ENCODE measurements at places on chromosomes 16 and 17.

GRCh38 chr16:9199311-9199710 lies 107.9 kb downstream of the HAPSTR1 start:
- no peak for DNase-seq

- no peak for DNase-seq
Observed at GRCh38 chr16:10817963-10818941, at the start of gene TVP23A. TVP23A (minus strand) TSS chr16:10818794; CDS start chr16:10818493, 301 bp downstream.

GRCh38 chr17:1454541-1454940 lies 1.5 kb downstream of the CRK start:
- no peak for DNase-seq

DNA sequence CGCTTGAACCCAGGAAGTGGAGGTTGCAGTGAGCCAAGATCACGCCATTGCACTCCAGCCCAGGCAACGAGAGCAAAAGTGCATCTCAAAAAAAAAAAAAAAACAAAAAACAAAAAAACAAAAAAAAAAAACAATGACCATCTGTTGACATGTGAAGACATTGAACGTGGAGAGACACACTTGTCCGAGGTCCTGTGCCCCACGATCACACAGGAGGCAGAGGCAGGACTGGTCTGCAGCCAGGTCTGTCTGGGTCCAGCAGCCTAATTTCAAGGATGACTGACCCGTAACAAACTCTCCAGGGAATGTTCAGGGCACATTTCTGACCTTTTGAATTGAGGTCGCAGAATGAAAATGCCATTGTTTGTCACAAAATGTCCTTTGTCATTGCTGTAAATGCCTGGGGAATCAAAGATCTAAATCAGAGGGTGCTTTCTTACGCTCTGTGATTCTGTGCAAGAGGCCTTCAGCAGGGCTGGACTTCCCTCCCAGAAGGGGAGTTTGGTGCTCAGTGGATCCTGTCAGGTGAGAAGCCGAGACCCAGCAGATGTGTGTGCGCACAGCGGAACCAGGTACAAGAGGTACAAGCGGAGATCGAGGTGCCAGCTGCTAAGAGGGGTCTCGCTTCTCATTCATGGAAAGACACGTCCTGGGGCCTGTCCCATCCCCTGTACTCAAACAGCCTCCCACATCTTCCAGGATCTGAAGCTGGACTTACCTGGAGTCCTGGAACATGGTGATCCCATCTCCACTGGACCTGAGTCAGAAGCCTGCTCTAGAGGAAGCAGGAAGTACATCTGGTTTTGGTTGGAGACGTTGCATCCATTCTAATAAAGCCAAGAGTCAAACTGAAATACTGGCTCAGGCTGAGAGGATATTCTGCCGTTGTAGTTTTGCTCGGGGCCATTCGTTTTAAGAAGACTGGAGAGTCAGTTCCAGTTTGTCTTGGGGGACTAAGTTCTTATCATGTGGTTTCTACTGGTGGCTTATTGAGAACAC lies 95.8 kb downstream of the IRF8 start:
- no peak for DNase-seq

DNA sequence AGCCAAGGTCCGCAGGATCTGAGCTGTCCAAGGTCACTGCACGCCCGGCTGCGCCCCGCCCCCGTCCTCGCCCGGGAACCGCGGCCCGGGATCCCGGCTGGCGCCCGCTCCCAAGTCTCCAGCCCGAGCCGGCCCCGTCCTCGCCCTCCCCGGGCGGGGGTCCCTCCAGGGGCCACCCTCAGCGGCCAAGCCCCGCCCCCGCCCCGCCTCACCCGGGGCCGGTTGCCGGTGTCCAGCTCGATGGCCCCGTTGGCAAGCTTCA lies 216 bp downstream of the VPS9D1 start:
- DNase-seq: no peak

DNA sequence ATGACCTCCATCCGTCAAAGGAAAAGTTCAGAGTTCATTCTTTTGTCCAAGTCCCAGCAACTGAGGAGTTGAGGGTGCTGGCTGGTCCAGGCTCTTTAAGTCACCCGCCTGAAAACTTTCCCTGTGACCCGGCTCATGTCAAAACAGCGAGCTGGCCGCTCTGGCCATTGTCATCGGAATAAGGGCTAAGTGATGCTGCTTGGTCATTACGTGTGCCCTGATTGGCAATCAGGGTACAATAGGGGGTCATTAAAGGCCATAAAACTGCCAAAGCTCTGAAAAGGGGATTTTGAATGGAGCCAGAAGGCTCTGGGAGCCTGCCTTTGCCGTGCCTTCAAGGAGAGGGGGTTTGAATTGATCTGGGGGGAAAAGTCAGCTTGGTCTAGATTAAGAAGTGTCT lies 88.5 kb upstream of the IRX3 start:
- DNase-seq: no peak

- no peak for DNase-seq
Observed at GRCh38 chr17:38418062-38418692, 10.1 kb upstream of the ARHGAP23 start.

DNA sequence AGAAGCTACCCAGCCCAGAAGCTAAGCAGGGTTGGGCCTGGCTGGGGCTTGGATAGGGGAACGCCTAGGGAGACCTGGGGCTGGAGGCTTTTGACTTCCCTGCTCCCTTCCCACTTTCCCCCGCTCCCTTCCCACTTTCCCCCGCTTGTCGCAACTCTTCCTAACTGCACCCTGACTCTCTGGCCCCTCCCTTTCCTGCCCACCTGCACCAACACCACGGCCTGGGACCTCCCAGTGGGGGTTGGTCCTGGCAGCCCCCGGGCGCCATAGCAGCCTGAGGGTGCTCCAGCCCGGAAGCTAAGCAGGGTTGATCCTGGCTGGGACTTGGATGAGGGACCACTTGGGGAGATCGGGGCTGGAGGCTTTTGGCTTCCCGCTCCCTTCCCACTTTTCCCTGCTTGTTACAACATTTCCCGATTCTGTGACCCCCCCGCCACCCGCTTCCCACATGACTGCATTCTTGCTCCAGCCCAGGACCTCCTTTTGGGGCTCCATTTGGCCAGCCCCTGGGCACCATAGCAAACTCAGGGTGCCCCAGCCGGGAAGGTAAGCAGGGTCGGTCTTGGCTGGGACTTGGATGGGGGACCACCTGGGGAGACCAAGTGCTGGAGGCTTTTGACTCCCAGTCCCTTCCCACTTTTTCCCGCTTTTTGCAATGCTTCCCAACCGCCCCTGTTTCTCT lies 2287.0 kb downstream of the TP53TG3F start:
- no peak for DNase-seq

DNA sequence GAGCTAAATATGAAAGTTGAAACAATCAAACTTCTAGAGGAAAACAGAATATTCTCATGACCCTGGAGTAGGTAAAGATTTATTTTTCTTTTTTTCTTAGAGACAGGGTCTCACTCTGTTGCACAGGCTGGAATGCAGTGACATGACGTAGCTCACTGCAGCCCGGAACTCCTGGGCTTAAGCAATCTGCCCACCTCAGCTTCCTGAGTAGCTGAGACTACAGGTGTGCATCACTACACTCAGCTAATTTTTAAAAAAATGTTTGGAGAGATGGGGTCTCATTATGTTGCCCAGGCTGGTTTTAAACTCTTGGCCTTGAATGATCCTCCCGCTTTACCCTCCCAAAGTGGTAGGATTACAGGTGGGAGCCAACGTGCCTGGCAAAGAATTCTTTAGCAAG lies 15.5 kb downstream of the IKZF3 start:
- DNase-seq: no peak

DNA sequence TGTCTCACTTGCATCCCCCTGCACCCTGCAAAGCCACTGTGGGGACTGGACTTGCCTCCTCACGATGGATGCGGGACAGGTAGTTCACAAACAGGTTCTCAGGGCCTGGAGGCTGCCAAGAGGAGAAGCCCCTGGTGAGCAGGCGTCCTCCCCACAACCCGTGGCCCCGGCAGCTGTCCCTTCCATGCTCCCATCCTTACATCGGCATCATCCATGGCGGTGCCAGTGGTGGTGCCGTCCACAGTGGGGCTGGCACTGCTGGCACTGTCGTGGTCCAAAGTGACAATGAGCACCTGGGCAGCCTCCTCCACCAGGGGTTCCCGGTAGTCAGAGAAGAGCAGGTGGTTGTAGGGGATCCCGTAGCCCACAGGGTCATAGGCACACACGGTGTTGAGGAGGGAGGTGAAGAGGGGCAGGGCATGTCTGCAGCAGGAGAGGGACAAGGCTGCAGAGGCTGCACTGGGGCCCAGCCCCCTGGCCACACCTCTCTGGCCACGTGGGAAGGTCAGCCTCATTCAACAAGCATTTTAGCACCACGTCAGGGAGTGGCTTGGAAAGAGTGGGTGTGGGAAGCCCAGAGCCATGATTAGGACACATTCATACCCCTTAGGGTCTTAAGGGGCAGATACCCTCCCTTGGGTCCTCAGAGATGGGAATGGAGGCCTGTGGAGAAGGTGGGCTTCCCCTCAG lies 12.6 kb downstream of the HID1 start:
- no peak for DNase-seq

- no peak for DNase-seq
Observed at GRCh38 chr16:27847030-27847550, 216.4 kb downstream of the GSG1L start.

- no peak for DNase-seq
Observed at GRCh38 chr17:9259419-9259818, 238.1 kb downstream of the NTN1 start.

GRCh38 chr17:12664894-12665262 lies 812 bp upstream of the MYOCD start:
- DNase-seq: no peak

GRCh38 chr16:85645021-85645589 lies 32.0 kb downstream of the GSE1 start:
- DNase-seq: no peak

GRCh38 chr17:77049440-77049839 lies 91.3 kb upstream of the SEC14L1 start:
- DNase-seq: no peak

DNA sequence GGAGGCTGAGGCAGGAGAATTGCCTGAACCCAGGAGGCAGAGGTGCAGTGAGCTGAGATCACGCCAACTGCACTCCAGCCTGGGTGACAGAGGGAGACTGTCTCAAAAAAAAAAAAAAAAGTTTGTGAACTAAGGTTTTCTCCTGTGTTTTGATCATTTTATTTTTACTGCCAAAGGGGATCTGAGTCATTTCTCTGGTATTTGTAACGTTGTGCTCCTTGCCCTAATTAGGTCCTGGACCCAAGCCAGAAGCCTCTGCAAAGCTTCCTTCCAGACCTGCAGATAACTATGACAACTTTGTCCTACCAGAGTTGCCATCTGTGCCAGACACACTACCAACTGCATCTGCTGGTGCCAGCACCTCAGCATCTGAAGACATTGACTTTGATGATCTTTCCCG lies 32.1 kb downstream of the IST1 start:
- DNase-seq: no peak

GRCh38 chr17:1566505-1567199 lies 4.1 kb upstream of the PITPNA start:
- no peak for DNase-seq

- DNase-seq: no peak
Observed at GRCh38 chr16:63223851-63224250, 1187.6 kb upstream of the CDH8 start.

GRCh38 chr16:887846-888245 lies 82.9 kb downstream of the LMF1 start:
- no peak for DNase-seq

DNA sequence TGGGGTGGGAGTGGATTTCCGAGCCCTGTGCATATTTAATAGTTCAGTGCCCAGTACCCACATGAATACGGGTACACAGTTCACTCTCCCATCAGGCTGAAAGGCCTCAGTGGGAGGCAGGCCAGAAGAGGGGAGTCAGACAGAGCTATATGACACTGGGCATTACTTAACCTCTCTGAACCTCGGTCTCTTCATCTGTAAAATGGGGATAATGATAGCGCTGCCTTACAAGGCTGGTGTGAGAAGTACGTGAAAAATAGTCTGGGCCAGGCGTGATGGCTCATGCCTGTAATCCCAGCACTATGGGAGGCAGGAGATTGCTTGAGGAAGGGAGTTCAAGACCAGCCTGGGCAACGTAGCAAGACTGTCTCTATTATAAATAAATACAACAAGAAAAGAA lies 3.6 kb downstream of the GPRC5B start:
- no peak for DNase-seq

- DNase-seq: no peak
Observed at GRCh38 chr17:76161619-76162266, 20.7 kb upstream of the FOXJ1 start.

- DNase-seq: no peak
Observed at GRCh38 chr16:81491541-81492188, 47.1 kb downstream of the CMIP start.

GRCh38 chr16:17775061-17775460 lies 304.3 kb upstream of the XYLT1 start:
- DNase-seq: no peak

DNA sequence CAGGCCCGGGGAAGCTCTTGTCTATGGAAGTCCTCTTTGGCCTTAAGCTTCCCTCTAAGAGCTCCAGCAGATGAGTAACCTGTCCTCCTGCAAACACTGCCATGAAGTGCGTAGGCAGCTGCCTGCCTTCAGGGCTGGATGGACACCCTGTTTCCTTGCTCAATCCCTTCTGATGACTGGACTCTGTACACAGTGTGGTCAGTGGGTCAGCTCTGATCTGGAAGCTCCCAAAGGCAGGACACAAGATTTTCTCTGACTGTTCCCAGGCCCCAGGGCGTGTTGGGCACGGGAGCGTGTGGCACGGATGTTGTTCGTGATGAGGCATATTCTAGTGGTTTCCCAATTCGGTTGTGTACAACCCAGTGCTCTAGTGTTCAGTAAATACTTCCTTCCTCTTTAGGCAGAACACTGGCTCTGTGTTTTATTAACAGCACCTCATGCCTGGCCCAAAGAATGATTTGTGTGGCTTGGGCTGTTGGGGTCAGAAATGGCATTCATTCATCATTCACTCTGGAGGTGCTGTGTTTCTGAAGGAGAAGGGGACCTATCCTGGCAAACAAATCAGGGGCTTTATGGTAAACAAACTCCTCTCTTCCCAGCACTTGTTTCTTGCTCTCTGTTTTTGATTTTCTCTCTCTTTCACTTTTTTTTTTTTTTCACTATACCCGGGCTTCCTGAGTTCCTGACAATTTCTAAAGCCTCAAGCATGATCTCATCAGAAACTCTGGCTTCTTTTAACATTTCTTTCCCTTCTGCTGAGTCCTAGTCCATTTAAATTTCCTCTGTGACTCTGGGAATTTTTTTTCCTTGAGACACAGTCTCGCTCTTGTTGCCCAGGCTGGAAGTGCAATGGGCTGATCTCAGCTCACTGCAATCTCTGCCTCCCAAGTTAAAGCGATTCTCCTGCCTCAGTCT lies 12.0 kb upstream of the RNF157 start:
- no peak for DNase-seq

DNA sequence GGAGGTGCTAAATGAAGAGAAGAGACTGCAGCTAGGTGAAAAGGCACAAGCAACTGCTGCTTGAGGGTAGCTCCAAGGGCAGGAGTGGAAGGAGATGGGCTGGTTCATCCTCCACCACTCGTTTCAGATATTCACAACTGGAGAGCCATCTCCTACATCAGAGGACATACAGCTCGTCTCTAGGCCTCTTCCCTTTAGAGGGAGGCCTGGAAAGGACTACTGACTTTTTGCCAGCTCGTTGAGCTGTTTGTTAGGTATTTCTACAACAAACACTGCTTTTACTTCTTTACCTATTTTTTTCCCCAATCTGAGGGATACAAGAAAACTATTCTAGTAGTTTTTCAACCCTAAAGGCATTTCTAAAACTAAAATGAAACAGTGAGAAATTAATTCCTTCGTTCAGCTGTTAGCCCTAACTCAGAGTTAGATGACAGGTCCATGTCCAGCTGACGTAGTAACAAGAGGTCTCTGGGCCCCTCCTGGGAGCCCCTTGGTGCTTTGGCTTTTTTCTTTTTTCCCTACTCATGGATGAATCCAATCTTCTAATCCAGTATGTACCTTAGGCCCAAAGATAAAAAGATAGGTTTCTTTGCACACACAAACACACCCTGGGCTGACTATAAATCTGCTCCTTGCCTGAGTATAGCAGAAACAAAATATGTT lies 47.8 kb upstream of the TBX2 start:
- no peak for DNase-seq

- no peak for DNase-seq
Observed at GRCh38 chr17:65975878-65976277, 216.1 kb downstream of the CEP112 start.
